Small intestine (tissue), 16 donors: ENCODE measurements at places on chromosomes 3 and 15. TPM values are rescaled to one million over a fixed set of nuclear protein-coding genes. Genes with fewer than 3 reads are reported as not detected.
A peak's percentile ranks its signal among the peaks of the same experiment; 100 is the strongest.

DNA sequence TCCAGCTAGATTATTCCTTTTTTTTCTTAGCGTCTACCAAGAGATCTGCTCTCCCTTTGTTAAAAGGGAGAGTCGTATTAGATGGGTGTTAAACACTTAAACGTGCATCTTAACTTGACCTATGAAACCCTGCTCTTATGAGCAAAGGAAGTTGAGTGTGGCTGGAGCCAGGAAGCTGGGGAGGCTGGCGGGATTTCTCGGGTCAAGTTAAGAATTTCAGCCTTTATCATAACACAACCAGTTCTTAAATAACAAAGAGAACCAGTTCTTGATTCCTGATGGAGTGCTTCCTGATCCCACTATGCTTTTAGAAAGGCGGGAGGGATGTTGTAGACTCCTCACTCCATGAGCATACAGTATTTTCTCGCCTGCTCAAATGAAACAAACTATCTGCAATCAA is 215.1 kb downstream of the ITPR1 start:
- no peaks in the 10 kb centered on the region for H3K27me3 ChIP-seq
- H3K4me1 ChIP-seq, result no peaks in the 10 kb centered on the region
- DNase-seq, result no peak
- H3K27ac ChIP-seq, result no peak overlapping the region
- H3K36me3 ChIP-seq, result no peaks in the 10 kb centered on the region

DNA sequence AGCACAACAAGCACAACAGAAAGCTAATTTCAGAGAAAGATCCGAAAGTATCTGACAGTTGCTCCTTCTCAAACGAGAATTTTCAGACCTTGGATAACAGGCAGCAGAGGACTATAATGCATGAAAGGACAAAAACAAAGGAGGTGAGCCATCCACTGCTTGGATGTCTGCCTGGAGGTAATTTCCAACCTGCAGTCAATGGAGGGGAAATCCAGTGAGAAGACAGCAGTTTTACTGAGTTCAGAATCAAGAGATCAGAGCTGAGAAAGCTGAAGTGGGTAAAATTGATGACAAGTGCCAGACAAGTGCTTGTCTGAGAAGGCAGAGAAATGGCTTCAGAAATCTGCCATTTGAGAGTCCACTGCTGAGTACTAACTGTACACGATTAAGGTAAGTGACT is 22.1 kb downstream of the UBE3A start:
- H3K27me3 ChIP-seq, result no peaks in the 10 kb centered on the region
- no peak overlapping the region for H3K4me3 ChIP-seq
- DNase-seq, result no peak
- H3K36me3 ChIP-seq, result peaks cover 4% of the 10 kb centered on the region
- no peak overlapping the region for H3K27ac ChIP-seq

DNA sequence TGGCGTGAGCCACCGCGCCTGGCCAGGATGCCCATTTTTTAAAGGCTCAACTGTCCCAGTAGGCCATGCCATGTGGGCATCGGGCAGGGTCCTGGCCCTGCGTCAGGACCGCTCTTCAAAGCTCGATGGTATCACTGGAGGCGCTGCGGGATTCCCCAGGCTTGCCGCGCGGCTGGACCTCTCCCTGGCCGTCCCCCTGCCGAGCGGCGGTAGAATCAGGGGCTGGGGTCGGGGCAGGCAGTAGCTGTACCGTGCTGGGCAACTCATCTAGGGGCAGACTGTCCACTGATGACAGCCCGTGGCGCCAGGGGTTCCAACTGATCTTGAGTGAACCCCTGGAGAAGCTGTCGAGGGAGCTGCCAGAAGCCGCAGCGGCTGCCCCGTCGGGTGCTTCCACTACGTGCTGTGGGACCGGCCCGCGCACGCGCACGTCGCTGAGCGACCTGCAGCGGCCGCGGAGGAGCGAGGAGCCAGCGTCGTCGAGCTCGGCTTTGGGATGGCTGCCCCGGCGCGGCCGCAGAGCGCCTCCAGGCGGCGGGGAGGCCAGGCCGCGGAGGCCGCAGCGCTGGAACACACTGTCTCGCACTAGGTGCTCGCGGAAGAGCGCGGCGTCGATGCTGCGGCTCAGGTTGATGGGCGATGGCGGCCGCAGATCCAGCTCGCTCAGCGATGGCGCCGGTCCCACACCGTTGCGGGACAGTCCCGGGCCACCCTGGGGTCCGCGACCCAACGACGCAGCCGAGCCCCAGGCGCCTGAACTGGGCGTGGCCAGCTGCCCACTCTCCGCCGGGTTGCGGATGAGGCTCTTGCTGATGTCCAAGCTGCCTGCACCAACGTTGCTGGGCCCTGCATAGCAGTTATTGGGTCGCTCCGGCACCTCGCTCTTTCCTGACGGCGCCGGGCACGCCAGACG is 5.8 kb downstream of the PRRT3 start:
- peak overlapping the region; percentile 48 for H3K4me3 ChIP-seq
- H3K36me3 ChIP-seq, result peaks cover 4% of the 10 kb centered on the region
- no peaks in the 10 kb centered on the region for H3K4me1 ChIP-seq
- DNase-seq, result peak; percentile 91

GRCh38 chr15:58474741-58475323 is 43.0 kb downstream of the LIPC start:
- no peak overlapping the region for H3K4me3 ChIP-seq
- DNase-seq, result no peak
- no peaks in the 10 kb centered on the region for H3K36me3 ChIP-seq
- H3K4me1 ChIP-seq, result peaks cover 22% of the 10 kb centered on the region

GRCh38 chr3:69738315-69738714 is 949 bp upstream of the MITF start:
- H3K36me3 ChIP-seq, result no peaks in the 10 kb centered on the region
- H3K4me3 ChIP-seq, result no peak overlapping the region
- DNase-seq, result peak; percentile 19
- peaks cover 16% of the 10 kb centered on the region for H3K27me3 ChIP-seq
- H3K4me1 ChIP-seq, result no peaks in the 10 kb centered on the region

The GRM7 gene
- polyA plus RNA-seq, result not detected

The ASB14 gene
- 0.74 TPM for polyA plus RNA-seq

The SLC28A1 gene
- 27.8 TPM for polyA plus RNA-seq
